ENCODE measurements at places on chromosomes 6 and 20.

DNA sequence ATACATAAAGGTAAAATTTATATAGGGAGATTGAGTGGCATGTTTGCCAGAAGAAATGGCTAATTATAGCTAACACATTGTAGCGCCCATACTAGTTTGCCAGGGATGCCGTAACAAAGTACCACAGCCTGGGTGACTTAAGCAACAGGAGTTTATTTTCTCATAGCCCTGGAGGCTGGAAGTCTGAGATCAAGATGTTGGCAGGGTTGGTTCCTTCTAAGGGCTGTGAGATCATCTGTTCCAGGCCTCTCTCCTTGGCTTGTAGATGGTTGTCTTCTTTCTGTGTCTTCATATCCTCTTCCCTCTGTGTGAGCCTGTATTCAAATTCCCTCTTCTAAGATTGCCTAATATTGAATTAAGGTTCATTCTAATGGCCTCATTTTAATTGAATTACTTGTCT is 417.5 kb upstream of the OPRM1 start:
- DNase-seq = no peak

DNA sequence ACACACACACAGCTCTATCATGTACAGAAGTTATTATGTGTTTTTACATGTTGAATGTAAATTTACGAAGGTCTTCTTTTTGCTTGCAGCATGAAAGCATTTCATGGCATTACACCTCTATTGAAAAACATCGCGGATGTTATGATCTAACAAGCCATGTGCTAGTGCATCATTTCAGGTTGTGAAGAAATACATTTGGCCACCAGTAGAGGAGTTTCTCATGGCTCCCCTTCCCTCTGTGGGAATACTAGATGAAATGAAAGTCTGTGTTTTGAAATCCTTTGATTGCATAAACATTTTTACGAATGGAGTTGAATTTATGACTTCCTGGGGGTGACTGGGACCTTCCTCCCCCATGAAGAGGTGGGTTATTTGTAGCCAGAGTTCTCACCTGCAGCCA is 17.7 kb downstream of the MAS1 start:
- no peak for DNase-seq

DNA sequence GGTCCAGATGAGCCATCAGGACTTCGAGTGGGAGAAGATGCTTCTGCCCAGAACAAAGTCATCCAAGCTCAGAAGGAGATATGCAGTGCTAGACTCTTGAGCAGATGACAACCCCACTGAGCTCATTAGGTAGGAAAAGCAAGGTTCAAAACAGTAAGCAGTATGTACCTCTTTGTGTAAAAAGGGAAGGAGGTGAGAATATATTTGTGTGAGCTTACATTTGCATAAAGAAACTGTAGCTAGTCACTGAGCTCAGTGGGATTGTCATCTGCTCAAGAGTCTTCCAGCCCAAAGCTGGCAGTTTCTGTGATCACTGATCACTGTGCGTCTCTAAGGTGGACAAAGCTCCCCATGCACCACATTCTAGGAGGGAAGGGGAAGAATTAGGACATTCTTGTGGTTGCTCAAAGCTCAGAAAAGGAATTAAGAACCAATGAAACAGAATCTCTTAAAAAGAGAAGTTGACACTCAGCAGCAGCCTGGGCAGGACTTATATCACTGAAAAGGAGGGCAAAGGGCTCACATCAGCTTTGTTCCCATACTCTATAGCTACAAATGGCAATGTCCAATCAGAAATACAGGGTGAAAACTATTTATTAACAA is 90.0 kb upstream of the MAFB start:
- DNase-seq = no peak

DNA sequence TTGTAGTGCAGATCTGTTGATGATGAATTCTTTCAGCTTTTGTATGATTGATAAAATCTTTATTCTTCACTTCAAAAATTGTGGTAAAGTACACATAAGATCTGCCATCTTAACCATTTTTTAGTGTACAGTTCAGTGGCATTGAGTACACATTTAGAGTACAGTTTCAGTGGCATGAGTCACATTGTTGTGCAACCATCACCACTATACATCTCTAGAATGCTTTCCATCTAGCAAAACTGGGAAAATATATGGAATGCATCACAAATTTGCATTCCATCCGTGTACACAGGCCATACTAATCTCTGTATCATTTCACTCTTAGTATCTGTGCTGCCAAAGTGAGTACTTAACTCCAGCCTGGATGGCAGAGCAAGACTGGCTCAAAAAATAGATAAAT is 28.7 kb downstream of the SIRPD start:
- no peak for DNase-seq

- no peak for DNase-seq
Measured at GRCh38 chr6:121161886-121162285, 172.4 kb downstream of the TBC1D32 start.

- DNase-seq = no peak
Measured at GRCh38 chr6:169169375-169169774, 84.3 kb downstream of the THBS2 start.

- no peak for DNase-seq
Measured at GRCh38 chr20:36112112-36112511, 42.4 kb upstream of the EPB41L1 start.

- no peak for DNase-seq
Measured at GRCh38 chr6:169780571-169781091, 29.2 kb downstream of the ERMARD start.

GRCh38 chr6:64224819-64225218 is 589.2 kb downstream of the PHF3 start:
- no peak for DNase-seq
